ENCODE measurements at places on chromosomes 13 and 19.

- no peak for DNase-seq
Measured at GRCh38 chr19:44947041-44947581, 1.3 kb downstream of the APOC2 start.

GRCh38 chr13:74316547-74316946 is 182.3 kb upstream of the KLF12 start:
- DNase-seq, result no peak

DNA sequence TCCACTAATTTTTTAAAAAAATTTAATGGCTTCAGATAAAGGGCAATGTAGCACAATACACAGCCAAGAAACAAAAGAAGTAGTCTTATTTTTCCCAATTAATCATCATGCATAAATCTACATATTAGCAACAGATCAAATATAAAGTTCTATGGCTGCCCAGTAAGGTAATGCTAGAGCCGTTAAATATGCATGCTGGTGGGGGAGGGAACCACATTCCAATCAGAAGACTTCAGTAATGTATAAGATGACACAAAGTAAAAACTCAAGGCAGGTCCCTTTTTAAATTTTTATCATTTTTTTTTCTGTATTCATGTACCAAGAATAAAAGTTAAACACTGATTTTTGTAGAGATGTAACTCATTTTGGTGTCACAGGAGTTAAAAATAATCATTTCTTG is 62.0 kb downstream of the MPHOSPH8 start:
- no peak for DNase-seq

DNA sequence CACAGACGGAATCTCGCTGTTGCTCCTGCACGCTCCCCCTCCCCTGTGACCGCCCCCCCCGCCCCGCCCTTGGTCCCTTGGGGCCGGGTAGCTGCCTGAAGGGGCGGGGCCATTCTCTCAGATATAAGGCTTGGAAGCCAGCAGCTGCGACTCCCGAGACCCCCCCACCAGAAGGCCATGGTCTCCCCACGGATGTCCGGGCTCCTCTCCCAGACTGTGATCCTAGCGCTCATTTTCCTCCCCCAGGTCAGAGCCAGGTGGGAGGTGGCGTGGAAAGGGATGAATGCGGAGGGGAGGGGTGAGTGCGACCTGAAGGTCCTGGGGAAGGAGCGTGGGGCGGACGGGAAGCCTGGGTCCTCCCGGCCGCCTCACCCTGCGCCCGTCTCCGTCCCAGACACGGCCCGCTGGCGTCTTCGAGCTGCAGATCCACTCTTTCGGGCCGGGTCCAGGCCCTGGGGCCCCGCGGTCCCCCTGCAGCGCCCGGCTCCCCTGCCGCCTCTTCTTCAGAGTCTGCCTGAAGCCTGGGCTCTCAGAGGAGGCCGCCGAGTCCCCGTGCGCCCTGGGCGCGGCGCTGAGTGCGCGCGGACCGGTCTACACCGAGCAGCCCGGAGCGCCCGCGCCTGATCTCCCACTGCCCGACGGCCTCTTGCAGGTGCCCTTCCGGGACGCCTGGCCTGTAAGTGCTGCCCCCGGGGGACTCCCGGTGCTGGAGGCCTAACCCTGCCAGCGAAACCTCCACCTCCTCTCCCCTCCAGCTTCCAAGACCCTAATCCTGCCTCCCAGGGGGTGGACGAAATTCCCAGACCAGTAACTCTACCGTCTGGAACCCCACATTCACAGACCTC is at the start of gene DLL3:
TSS of gene DLL3 (plus strand) at position 150 of the 845 bp plus-strand sequence. CDS start at position 178, 28 bp downstream.
- DNase-seq, result peak; percentile 67

DNA sequence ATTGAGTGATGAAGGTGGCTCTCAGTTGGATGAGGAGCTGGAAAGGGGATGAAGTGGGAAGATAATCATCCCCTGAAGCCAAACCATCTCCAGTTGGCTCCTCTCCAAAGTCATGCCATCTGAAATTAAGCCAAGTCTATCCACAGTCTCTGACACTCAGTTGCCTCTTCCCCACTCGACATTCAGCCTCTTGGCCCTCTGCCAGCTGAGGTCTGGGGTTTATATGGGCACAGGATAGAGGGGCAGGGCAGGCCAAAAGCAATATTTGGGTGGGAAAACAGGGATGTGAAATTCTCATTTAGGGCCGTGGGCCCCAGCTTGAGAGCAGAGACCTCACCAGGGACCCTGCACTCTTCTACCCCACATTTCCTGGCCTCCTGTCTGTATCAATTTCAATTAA is 85.9 kb downstream of the SLITRK1 start:
- peak; percentile 4 for DNase-seq

DNA sequence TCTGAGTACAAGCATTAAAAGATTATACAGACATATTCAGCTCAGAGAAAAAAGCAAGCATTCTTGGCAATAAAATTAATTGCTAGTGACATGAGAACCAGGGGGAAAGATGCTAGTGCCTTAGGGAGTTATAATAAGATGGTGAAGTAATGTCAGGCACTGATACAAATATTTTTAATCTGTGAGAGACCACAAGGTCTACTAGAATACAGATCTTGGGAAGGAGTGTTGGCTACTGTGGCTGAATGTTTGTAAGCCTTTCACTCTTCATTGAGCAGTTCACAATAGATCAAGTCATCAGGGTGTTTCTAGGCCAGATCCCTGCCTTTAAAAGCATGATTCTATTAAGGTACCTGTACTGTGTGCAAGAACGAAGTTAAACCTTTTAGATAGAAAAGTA is 16.4 kb downstream of the FREM2 start:
- DNase-seq, result no peak

DNA sequence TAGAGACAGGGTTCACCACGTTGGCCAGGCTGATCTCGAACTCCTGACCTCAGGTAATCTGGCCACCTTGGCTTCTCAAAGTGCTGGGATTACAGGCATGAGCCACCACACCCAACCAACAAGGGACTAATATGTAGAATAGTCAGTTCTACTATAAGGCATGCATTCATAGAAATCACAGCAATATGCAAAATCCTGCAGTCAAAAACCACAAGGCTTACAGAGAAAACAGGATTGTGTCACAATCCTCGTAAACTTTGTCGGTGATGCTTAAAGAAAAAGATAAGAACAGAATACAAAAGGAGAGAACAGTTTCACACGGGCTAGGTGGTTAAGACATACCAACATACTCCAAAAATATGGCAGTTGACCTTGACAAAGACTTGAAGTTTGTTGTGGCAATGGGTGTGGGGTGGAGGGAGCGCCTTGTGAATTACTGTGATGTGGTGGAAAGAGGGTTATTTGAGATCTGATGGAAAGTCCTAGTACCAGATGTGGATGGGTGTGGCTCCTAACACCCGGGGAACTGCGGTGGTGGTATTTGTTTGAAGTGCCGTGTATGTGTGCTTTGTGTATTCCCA is 12.4 kb downstream of the NOSIP start:
- DNase-seq, result no peak

DNA sequence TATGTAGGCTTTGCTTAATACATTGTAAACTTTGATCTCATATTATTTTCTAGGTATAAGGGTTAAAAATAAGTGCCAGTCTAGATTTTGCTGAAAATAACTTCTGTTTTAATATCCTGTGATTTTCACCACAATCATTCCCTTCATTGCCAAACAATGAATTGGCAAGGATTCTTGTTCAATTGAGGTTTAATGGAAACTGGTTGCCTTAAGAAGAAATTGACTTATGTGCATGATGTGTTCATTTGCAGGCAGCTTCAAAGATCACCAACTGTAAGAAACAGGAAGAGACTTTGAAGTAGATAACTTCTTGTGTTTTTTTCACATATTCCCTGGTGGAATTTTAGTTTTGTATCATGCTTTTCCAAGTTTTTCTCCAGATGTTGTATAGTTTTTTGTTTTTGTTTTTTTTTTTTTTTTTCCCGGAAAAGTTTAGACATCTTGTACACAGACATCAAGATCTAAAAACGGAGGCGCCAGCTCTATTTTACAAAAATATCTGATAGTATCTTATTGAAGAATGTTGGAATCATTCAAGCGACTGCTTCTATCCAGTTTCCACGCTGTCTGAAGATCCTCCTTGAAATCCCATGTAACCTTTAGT is 108.3 kb downstream of the POSTN start:
- no peak for DNase-seq

GRCh38 chr13:76038920-76039716 is 403.0 kb downstream of the LMO7 start:
- DNase-seq, result no peak

- no peak for DNase-seq
Measured at GRCh38 chr13:93029536-93029935, 197.1 kb upstream of the GPC6 start.

DNA sequence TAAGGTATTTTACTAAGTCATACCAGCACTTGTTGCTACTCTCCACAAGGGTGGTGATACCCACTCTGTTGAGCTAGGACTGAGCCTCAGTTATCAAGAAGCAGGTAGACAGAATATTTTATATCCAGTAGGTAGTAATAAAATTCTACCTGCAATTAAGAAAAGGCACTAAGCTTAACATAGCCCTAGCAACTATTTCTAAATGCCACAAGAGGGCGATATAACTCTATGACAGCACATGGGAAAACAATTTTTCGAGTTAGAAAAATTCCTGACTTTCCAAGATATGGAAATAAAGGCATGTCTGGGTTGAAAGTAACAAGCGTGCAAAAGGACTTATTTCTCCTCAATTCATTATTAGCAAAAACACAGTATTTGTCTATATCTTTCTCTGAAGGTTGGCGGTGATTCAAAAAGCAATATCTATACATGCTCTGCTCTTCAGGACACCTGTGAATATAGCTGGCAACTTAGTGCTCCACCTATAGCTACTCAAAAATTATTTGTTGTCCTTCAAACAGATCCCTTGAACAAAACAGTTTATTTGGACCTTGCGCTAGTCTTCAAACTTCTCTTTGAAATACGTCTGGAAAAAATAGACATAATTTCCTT is 14.7 kb downstream of the CCDC169 start:
- no peak for DNase-seq

DNA sequence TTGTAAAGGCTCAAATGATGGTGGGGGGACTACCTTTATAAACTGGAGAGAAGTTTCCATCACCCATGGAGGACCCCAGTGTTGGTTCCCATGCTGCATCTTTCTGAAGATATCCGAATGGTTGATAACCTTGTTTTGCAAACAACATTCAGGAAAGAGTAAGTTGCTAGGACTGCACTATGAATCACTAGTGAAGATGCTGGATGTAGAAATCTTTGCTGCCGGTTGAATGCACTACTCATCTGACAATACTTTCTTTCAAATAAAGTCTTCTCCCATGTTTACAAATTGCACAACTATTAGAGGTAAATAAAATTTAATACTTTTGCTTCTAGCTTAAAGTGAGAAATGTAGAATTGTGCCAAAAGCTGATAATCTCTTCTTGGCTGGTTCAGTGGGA is 198.4 kb upstream of the SLITRK6 start:
- no peak for DNase-seq

DNA sequence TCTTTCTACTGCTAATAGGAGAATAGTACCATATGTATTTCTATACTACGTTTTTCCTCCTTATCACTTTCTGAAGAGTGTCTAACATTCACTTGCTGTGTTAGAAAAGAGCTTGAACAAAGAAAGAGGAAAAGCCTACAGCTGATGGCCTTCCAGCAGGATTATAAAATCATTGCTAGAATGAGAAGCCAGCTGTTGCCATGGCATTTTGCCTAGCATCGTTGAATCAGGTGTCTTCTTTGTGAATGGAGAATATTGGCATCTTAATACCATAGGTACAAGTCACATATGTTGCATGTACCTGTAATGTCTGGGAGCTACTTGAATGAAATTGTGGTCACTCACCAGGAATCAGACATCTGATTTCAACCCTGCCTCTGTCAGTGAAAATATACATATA is 1174.9 kb downstream of the PCDH17 start:
- DNase-seq, result no peak

- DNase-seq, result no peak
Measured at GRCh38 chr19:29014857-29015436, 198.0 kb downstream of the UQCRFS1 start.

GRCh38 chr19:13600802-13601201 is 94.5 kb upstream of the CACNA1A start:
- DNase-seq, result no peak

GRCh38 chr13:69618393-69618792 is 489.2 kb upstream of the ATXN8OS start:
- no peak for DNase-seq

Measured in NCI-H510A (cell line).